SJSA1 (cell line): ENCODE measurements at places on chromosomes 13 and 19. TPM values are rescaled to one million over a fixed set of nuclear protein-coding genes. Genes with fewer than 3 reads are reported as not detected.

GRCh38 chr19:36417752-36418286, 625 bp downstream of the ZFP82 start:
- H3K27ac ChIP-seq = no peak overlapping the region; the same call in 1 of the 2 replicates
- no peaks in the 10 kb centered on the region for H3K27me3 ChIP-seq
- peaks cover 4% of the 10 kb centered on the region; the same call in 1 of the 2 replicates for H3K36me3 ChIP-seq
- H3K4me1 ChIP-seq = 0 out of 2 replicates have a peak, but pooled peaks cover 6% of the 10 kb centered on the region

CGB2 gene
- not detected in 2 replicates for total RNA-seq

ZNF30 gene
- total RNA-seq = 2.8 and 4.3 TPM in 2 replicates

GRCh38 chr19:7550987-7551761, 15.7 kb downstream of the PNPLA6 start:
- H3K4me1 ChIP-seq = no peaks in the 10 kb centered on the region
- H3K36me3 ChIP-seq = peaks cover 28% of the 10 kb centered on the region
- DNase-seq = no peak
- no peak overlapping the region for H3K27ac ChIP-seq

SLC15A1 gene
- total RNA-seq = not detected in 2 replicates

FFAR3 gene
- total RNA-seq = not detected in 2 replicates

KIR2DL3 gene
- total RNA-seq = not detected in 2 replicates

DNA sequence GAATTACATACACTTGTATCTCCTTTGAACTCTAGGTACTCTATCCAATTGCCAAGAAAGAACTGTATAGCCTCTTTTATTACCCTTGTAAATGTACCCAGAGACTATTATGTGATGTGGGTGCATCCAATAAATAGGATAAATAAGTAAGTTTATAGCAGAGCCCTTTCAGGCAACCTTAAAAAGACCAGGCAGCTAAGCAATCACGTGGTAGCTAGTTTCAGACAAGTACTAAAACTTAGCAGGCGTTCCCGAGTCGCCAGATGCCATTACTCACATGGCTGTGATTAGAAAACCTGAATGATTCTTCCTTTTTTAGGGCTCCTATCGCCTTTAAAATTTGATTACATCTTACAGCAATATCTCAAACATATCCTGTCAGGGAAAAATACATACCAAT, 1303.0 kb downstream of the EFNB2 start:
- no peak for DNase-seq
- H3K36me3 ChIP-seq = no peaks in the 10 kb centered on the region
- H3K4me3 ChIP-seq = no peak overlapping the region
- H3K27ac ChIP-seq = no peak overlapping the region

- H3K4me3 ChIP-seq = no peak overlapping the region
- H3K4me1 ChIP-seq = 0 out of 2 replicates have a peak, but pooled peaks cover 3% of the 10 kb centered on the region
- H3K27ac ChIP-seq = no peak overlapping the region
- DNase-seq = peak; percentile 67
Measured at GRCh38 chr19:40549007-40549708, 27.5 kb upstream of the SHKBP1 start.

- H3K27me3 ChIP-seq = no peaks in the 10 kb centered on the region
- H3K36me3 ChIP-seq = peaks cover 35% of the 10 kb centered on the region
- H3K27ac ChIP-seq = no peak overlapping the region
Measured at GRCh38 chr19:1267477-1268225, 1.5 kb upstream of the CIRBP start.

DNA sequence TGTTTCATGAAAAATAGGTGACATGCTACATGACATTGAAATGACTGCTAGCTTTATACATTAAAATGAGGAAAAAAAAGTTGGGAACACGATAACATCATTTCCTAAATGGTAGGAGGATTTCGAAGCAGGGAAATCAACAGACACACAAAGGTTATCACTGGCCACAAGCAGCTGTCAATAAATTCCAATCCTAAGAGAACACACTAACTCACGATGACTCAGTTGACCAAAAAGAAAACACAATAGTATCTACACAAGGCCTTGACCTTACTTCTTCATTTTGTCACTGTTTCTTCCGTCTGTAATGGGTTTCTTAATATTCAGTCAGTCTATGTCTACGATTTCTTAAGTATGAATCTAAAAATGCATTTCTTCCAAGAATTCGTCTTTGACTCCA, 36.5 kb downstream of the STARD13 start:
- no peaks in the 10 kb centered on the region for H3K27me3 ChIP-seq
- H3K4me3 ChIP-seq = no peak overlapping the region
- H3K36me3 ChIP-seq = peaks cover 16% of the 10 kb centered on the region
- H3K4me1 ChIP-seq = peaks cover 45% of the 10 kb centered on the region
- peak overlapping the region; percentile 66 for H3K27ac ChIP-seq
- DNase-seq = no peak

CRLF1 gene
- total RNA-seq = 21.3 and 26.7 TPM in 2 replicates

- no peaks in the 10 kb centered on the region for H3K27me3 ChIP-seq
- H3K4me3 ChIP-seq = peak overlapping the region; percentile 91
Measured at GRCh38 chr13:28657784-28658538, 969 bp upstream of the POMP start.

GRCh38 chr13:110634558-110634957, 19.2 kb downstream of the NAXD start:
- peak; percentile 92 for DNase-seq
- peaks cover 93% of the 10 kb centered on the region for H3K36me3 ChIP-seq
- H3K27ac ChIP-seq = peak overlapping the region; percentile 14

DNA sequence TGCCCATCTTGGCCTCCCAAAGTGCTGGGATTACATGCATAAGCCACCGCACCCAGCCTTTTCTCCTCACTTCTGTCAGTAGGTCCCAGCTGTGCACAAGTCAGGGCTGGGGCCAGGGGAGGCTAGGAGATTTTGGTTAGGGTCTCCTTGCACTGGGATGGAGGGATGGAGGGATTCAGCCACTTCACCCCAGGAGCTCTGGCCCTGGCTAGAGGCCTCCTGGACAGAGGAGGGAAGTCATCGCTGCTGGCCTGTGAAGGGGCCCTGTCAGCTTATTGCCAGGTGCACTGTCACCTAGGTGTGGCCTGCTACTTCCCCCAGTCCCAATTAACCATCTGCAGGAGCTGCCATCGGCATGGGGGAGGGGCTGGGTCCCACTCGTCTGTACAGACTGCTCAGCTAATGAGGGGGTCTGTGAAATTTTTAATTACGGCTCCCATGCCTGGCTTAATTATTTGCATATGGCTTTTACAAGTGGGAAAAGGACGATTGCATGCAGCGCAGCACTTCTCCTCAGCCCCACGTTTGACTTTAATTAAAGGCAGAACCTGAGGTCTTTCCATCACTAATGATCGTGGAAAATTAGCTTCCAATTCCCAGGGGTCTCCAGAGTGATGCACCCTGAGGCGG, 52.4 kb downstream of the CHST8 start:
- no peak overlapping the region for H3K27ac ChIP-seq
- H3K36me3 ChIP-seq = no peaks in the 10 kb centered on the region
- H3K4me1 ChIP-seq = no peaks in the 10 kb centered on the region
- no peak for DNase-seq
- no peak overlapping the region for H3K4me3 ChIP-seq
- H3K27me3 ChIP-seq = peaks cover 28% of the 10 kb centered on the region

- no peaks in the 10 kb centered on the region for H3K27me3 ChIP-seq
- no peaks in the 10 kb centered on the region; the same call in 1 of the 2 replicates for H3K4me1 ChIP-seq
- no peaks in the 10 kb centered on the region for H3K36me3 ChIP-seq
- H3K4me3 ChIP-seq = no peak overlapping the region
- H3K27ac ChIP-seq = no peak overlapping the region
Measured at GRCh38 chr13:23777575-23777870, 111.7 kb downstream of the MIPEP start.
